Esophagus squamous epithelium (tissue), 5 donors: ENCODE measurements at places on chromosomes 1 and 21.

DNA sequence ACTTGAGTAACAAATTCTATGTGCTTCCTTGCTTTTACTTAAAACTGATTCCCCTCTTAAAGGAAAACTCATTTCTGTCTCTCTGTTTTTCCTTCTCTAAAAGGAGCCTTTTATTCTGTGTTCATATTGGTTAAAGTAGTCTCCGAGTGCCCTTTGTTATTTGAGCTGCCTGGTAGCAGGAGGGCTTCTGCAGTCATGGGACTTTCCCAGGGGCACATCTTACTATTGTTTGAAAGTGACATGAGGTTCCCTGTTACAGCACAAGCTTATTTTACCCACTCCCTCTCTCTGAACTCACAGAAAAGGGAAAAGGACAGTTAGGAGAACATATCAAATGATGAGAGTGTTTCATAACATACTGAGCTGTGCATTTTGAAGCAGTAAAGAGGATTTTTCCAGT is 58.1 kb upstream of the ANGPTL1 start:
- H3K4me1 ChIP-seq = peaks cover 31% of the 10 kb centered on the region
- H3K36me3 ChIP-seq = no peaks in the 10 kb centered on the region
- H3K4me3 ChIP-seq = no peak overlapping the region
- DNase-seq = no peak
- H3K27me3 ChIP-seq = no peaks in the 10 kb centered on the region

DNA sequence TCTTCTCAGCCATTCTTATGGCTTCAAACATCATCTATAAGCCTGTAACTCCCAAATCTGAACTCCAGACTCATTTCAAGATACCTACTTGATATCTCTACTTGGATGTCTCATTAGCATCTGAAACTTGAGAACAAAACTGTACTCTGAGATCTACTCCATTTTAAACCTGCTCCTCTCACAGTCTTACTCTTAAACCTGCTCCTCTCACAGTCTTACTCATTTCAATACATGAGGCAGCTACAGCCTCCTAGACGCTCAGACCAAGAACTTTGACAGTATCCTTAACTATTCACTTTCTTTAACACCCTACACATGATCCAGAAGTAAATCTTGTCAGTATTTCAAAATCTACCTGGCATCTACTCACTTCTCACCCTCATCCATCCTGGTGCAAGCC is 54.3 kb downstream of the NBPF6 start:
- H3K36me3 ChIP-seq = no peaks in the 10 kb centered on the region
- H3K27me3 ChIP-seq = no peaks in the 10 kb centered on the region
- H3K27ac ChIP-seq = no peak overlapping the region

DNA sequence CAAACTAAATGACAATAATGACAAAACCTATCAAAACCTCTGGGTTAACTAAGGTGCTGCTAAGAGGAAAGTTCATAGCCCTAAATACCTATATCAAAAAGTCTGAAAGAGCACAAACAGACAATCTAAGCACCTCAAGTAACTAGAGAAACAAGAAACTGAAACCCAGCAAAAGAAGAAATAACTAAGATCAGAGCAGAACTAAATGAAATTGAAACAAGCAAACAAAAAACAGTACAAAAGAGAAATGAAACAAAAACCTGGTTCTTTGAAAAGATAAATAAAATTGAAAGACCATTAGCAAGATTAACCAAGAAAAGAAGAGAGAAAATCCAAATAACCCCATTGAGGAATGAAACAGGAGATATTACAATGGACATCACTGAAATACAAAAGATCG is 44.8 kb upstream of the KIAA0040 start:
- DNase-seq = no peak
- no peaks in the 10 kb centered on the region for H3K4me1 ChIP-seq
- no peaks in the 10 kb centered on the region for H3K36me3 ChIP-seq
- H3K27ac ChIP-seq = no peak overlapping the region
- no peaks in the 10 kb centered on the region for H3K27me3 ChIP-seq

GRCh38 chr21:42839271-42840231 is 39.8 kb downstream of the WDR4 start:
- peaks cover 61% of the 10 kb centered on the region for H3K36me3 ChIP-seq
- no peak overlapping the region for H3K27ac ChIP-seq
- DNase-seq = no peak
- H3K4me3 ChIP-seq = no peak overlapping the region

DNA sequence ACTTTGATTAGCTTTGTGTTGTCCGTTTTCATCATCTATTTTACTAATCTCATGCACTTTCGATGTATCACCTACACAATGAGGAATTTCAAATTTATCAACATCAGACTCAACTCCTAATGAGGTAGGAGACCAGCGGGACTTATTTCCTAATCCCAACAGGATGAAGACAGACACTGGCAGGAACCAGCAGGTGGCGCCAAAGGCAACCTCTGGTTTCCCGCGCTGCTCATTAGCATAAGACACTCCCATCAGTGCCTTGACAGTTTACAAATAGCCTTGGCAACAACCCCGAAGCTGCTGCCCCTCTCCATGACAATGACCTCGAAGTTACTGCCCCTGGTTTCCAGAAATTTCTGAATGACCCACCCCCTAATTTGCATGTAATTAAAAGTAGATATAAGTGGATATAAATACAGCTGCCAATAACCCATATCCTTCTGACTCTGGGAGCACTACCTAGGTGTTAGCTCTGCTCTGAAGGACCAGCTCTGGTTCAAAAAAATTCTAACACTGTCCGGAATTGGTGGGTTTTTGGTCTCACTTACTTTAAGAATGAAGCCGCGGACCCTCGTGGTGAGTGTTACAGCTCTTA is 974.8 kb downstream of the ADGRL2 start:
- H3K36me3 ChIP-seq = no peaks in the 10 kb centered on the region
- H3K4me1 ChIP-seq = no peaks in the 10 kb centered on the region
- no peak overlapping the region for H3K27ac ChIP-seq
- no peak overlapping the region for H3K4me3 ChIP-seq
- no peak for DNase-seq
- no peaks in the 10 kb centered on the region for H3K27me3 ChIP-seq

- no peaks in the 10 kb centered on the region for H3K27me3 ChIP-seq
- no peak for DNase-seq
- H3K36me3 ChIP-seq = no peaks in the 10 kb centered on the region
- H3K27ac ChIP-seq = no peak overlapping the region
- no peak overlapping the region for H3K4me3 ChIP-seq
Measured at GRCh38 chr1:38615680-38616079, 243.9 kb downstream of the RRAGC start.

- DNase-seq = no peak
- no peaks in the 10 kb centered on the region for H3K27me3 ChIP-seq
- H3K27ac ChIP-seq = no peak overlapping the region
- H3K4me3 ChIP-seq = no peak overlapping the region
- no peaks in the 10 kb centered on the region for H3K4me1 ChIP-seq
Measured at GRCh38 chr1:242731446-242731845, 206.9 kb upstream of the PLD5 start.

- peaks cover 38% of the 10 kb centered on the region for H3K4me1 ChIP-seq
- no peak for DNase-seq
- peak within 1 kb of the TSS; percentile 78 for H3K4me3 ChIP-seq
- peak within 1 kb of the TSS; percentile 76 for H3K27ac ChIP-seq
- H3K36me3 ChIP-seq = peaks cover 27% of the 10 kb centered on the region
Measured at GRCh38 chr1:206469933-206470691, at the start of gene IKBKE. TSS of gene IKBKE (plus strand) at chr1:206470476. CDS start at chr1:206473228, 2,752 bp downstream.

GRCh38 chr1:198082576-198082975 is 74.2 kb upstream of the NEK7 start:
- no peaks in the 10 kb centered on the region for H3K4me1 ChIP-seq
- H3K36me3 ChIP-seq = no peaks in the 10 kb centered on the region
- H3K27ac ChIP-seq = no peak overlapping the region
- no peak for DNase-seq
- H3K4me3 ChIP-seq = no peak overlapping the region

- no peaks in the 10 kb centered on the region for H3K27me3 ChIP-seq
- H3K27ac ChIP-seq = no peak overlapping the region
- peaks cover 6% of the 10 kb centered on the region for H3K4me1 ChIP-seq
- DNase-seq = no peak
Measured at GRCh38 chr1:77687519-77687906, 5.1 kb upstream of the ZZZ3 start.

DNA sequence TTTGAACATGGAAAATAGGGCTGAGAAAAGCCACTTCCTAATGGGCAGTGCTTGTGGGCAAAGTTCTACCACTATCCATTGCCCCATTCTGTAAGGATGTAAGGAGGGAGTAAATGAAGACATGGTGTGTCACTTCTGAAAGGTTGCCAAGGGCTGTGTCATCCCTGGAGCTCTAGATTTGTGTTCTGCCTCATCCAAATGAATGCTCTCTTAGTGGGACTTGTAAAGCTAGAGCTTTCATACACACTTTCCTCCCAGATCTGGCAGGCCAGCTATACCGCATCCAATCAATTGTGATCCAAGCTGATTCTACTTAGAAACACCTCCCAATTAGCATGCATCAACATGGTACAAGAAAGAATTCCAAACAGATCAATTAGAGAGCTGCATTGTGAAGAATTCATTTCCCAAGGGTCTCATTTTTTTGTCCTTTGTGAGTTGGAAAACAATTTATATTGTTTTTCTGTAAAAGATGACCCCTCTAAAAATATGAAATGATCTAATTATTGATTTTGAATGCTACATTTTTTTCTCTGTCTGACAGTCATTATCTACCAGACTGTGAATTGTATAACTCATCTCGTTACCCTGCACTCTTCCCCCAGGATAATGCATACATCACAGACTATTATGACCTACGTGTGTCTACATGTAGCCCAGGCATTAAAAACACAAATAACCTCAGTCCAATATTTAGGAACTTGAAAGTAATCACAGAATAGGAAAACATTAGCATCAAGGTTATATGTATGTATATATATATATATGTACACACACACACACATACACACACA is 117.1 kb upstream of the DUSP10 start:
- no peaks in the 10 kb centered on the region for H3K36me3 ChIP-seq
- no peak overlapping the region for H3K4me3 ChIP-seq
- no peak overlapping the region for H3K27ac ChIP-seq

GRCh38 chr1:226653311-226653921 is 85.7 kb downstream of the ITPKB start:
- no peak overlapping the region for H3K27ac ChIP-seq
- H3K36me3 ChIP-seq = peaks cover under 1% of the 10 kb centered on the region
- peaks cover 65% of the 10 kb centered on the region for H3K4me1 ChIP-seq
- DNase-seq = no peak
- H3K4me3 ChIP-seq = no peak overlapping the region
- H3K27me3 ChIP-seq = no peaks in the 10 kb centered on the region

- H3K36me3 ChIP-seq = no peaks in the 10 kb centered on the region
- H3K27me3 ChIP-seq = no peaks in the 10 kb centered on the region
- H3K4me1 ChIP-seq = no peaks in the 10 kb centered on the region
- no peak overlapping the region for H3K27ac ChIP-seq
Measured at GRCh38 chr1:110860174-110860573, 12.8 kb upstream of the CD53 start.

DNA sequence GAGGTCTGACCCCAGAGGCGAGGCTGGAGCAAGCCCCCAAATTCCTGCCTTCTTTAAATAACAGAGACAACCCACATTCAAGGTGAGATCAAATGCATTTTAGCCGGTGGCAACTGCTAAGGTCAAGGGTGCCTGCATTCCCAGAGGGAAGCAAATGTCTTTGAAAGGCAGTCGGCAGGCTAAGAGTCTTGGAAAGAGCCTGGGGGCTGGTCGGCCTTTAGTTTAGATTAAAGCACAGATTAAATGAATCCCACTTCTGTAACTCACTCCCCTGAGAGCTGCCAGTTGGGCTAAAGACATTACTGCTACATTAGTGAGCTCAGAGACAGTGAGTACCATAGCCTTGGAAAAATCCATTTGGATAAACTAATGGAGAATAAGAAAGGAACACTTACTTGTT is 59.2 kb downstream of the HTR6 start:
- peaks cover 5% of the 10 kb centered on the region for H3K36me3 ChIP-seq
- H3K4me3 ChIP-seq = no peak overlapping the region
- no peak for DNase-seq
- H3K4me1 ChIP-seq = no peaks in the 10 kb centered on the region
- H3K27ac ChIP-seq = no peak overlapping the region

GRCh38 chr1:35717911-35718476 is 690 bp downstream of the C1orf216 start:
- peak overlapping the region; percentile 80 for H3K27ac ChIP-seq
- H3K4me1 ChIP-seq = peaks cover 4% of the 10 kb centered on the region
- no peaks in the 10 kb centered on the region for H3K36me3 ChIP-seq
- H3K4me3 ChIP-seq = peak overlapping the region; percentile 97

GRCh38 chr1:231781892-231782291 is 155.3 kb downstream of the DISC1 start:
- peaks cover 15% of the 10 kb centered on the region for H3K4me1 ChIP-seq
- no peak for DNase-seq
- peak overlapping the region; percentile 44 for H3K27ac ChIP-seq
- no peak overlapping the region for H3K4me3 ChIP-seq
- H3K36me3 ChIP-seq = no peaks in the 10 kb centered on the region

DNA sequence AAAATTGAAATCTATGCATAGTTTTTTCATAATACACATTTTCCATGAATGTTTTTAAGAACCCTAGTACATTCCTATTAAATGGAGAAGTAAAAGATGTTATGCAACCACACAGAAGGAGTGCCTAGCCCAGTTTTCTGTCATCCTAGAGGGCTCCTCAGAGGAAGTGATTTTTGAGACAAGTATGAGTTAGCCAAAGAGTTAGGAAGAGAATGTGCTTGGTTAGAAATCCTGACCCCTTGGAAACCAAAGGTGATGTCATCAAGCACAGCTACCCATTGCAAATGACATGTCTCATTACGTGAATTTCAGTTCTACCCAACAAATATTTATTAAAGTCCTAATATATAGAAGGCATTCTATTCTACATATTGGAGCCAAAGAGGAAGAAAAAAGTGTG is 88.9 kb upstream of the TNFSF4 start:
- H3K27me3 ChIP-seq = no peaks in the 10 kb centered on the region
- no peak overlapping the region for H3K4me3 ChIP-seq
- H3K36me3 ChIP-seq = no peaks in the 10 kb centered on the region
- no peaks in the 10 kb centered on the region for H3K4me1 ChIP-seq

- H3K36me3 ChIP-seq = no peaks in the 10 kb centered on the region
- H3K27me3 ChIP-seq = no peaks in the 10 kb centered on the region
- H3K27ac ChIP-seq = no peak overlapping the region
- no peak overlapping the region for H3K4me3 ChIP-seq
Measured at GRCh38 chr1:96865731-96866685, 144.4 kb downstream of the PTBP2 start.

DNA sequence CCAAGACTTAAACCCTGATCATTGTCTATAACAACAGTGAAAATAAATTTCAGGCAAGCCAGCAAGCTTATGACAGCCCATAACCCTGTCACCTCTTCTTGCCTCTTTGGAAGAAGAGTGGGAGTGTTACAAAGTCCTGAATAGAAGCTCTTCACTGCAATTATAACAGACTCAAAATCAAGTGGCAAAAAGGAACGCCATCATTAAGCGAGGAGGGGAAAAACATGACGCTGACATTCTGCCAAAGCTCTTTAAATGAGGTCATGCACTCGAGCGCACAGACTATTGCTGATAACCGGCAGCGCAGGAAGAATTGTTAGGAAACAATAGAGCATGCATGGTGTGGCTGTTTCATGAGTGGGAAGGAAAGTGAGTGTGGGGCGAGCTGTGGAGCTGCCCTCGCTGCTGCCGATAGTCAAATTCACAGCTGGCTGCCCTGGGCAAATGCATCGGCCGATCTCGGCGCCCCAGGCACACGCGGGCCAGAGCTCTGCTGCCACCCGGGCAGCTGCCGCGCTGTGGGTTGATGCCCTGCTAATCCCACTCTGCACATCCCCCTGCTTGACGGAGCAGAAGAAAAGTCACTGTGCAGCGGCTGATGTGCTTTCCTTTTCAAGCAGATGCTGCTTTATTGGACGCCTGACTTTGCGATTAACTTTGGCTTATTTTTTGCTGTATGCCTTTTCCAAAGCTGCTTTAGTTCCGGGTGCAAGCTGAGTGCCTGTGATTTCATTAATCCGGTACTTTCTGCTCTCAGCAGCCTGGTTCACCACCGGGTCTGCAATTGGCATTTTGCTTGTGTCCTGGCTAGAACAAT is 102.4 kb upstream of the ST6GALNAC5 start:
- no peak for DNase-seq
- no peak overlapping the region for H3K4me3 ChIP-seq
- no peaks in the 10 kb centered on the region for H3K4me1 ChIP-seq
- H3K36me3 ChIP-seq = no peaks in the 10 kb centered on the region
